Stimulated activated CD8-positive, alpha-beta memory T cell treated with anti-CD3 and anti-CD28 coated beads, Interleukin-2, amount 100 ng/mL, for 1 hour (primary cell): ENCODE measurements at places on chromosomes 5 and 9.

- DNase-seq, result no peak
Observed at GRCh38 chr5:170256571-170256970, 23.8 kb downstream of the C5orf58 start.

- DNase-seq, result no peak
Observed at GRCh38 chr5:168073311-168073710, 218.1 kb upstream of the WWC1 start.

GRCh38 chr5:1492757-1493156 lies 31.0 kb downstream of the LPCAT1 start:
- DNase-seq, result no peak

GRCh38 chr5:77568555-77568954 lies 70.0 kb downstream of the OTP start:
- no peak for DNase-seq

DNA sequence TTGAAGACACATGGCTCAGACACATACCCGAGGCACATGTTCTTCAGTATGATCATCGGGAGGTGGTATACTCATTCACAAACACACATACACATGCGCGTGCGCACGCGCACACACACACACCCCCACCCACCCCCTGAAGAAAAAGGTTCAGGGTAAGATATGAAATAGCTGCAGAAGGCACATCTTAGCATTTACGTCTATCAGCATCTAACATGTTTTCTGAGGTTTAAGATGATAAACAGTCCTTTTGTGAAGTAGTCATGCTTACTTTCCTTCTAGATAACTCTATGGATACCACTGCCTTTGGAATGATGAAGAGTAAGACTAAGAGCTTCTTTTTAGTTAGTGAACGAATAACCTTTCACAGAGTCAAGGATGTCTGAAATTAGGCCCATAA lies 105.1 kb upstream of the GNA14 start:
- DNase-seq, result no peak

DNA sequence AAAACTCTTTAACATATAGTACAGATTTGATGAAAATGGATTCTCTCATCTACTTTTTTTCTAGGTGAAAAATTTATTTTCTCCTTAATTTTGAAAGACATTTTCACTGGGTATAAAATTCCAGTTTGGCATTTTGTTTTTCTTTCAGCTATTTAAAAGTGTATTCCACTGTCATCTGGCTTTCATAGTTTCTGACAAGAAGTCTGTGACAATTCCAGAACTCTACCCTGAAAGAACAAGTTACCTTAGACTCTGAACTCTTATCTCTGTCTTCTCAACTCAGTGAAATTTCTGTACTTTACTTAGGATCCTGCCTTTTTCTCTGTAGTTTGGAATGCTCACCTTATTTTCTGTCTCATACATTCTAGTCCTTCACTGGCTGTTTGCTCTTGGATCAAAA lies 161.7 kb downstream of the RANBP17 start:
- no peak for DNase-seq

DNA sequence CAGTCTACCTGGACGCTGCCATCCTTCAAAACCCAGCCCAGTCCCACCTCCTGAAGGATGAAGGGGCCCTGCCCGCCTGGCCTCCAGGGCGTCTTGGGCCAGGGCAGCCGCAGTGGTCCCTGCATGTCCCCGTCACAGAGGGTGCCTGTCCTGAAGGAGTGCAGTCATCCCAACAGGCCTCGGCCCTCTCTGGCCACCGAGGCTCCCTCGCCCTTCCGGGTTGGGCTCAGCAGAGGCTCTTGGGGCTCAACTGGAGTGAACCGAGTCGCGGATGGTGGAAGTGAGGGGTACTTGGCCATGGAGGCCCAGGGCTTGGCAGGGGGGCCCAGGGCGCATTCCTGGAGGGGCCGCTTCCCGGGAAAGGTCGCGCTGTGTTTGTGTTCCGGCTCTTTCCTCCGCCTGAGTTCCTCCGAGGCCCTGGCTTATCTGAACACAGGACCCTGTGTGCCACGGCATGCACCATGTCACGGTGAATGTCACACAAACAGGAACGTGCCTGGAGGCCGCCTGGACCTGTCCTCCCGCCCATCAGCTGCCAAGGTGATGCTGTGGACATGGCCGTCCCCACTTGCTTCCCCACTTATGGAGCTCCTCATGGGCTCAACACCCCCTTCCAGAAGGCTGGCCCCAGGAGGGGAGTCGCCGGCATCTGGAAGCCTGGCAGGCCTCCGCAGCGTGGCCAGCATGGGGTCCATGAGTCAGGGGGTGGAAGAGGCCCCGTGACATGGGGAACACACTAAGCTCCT lies 25.7 kb upstream of the OBP2B start:
- no peak for DNase-seq

DNA sequence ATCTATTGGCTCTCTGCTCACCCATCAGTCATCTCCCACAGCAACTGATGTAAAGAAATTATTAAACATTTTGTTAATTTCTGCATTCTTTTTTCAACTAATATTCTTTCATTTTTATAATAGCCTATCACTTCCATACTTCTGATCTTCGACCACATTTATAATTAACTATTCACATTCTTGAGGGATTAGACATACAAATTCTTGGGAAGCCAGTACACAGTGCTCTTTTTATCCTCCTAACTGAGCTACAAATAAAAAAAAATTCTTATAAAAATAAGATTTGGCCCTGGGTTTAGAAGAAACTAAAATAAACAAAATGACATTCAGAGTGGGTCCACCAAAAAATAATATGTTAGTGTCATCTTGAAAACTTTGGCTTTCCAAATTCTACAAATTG lies 103.7 kb upstream of the ITGA1 start:
- DNase-seq, result no peak

DNA sequence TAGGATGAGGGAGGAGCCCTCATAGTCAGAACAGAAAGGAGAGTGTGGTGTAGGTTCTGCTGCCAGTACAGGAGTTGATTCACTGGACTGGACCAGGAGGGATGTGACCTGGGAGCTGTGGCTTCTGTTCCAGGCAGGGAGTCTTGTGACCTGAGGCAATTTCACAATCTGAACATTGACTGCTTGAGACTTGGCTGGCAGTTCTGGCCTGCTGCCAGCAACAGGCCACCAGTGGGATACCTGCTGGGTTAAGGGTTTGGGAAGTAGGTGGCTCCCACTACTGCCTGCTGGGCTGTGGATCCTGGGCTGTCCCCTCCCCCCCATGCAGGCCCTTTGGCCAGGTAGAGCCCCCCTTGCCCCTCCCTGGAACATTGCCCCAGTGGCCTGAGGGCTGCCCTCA lies 268.6 kb upstream of the ARRDC3 start:
- no peak for DNase-seq

DNA sequence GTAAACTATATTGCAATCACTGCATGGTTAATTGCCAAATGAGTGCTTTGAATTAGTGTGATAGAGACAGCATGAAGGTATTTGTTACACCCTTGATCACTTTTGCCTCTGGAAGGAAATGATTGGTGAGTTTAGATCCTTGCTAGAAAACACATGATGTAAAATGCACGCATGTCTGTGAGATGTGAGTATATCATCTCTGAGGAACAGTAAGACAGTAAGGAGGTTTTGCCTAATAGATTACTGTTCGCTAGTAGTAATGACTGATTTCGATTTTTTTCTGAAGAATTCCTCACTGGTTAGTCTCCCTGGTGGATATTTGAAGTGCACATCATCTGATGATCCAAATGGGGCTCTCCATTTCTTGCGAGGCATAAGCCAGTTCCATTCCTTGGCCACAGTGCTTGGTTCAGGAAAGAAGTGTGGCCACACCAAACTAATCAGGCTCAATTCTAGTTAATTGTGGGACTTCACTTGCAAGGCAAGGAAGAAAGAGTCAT lies 156.4 kb upstream of the ADRA1B start:
- DNase-seq, result no peak

DNA sequence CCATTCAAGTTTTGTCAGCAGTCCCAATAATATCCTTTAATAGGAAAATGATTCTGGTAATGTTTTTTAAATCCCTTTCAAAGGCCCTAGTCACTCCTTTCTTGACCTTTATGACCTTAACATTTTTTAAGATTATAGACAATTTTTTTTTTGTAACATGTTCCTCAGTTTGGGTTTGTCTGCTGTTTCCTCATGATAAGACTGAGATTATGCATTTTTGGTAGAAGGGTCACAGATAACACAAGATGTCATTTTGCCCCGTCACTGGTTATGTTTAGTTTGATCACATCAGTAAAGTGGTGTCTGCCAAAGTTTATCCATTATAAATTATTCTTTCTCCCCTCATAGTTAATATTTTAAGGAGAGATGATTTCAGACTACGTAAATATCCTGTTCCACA lies 16.0 kb upstream of the PTPDC1 start:
- no peak for DNase-seq

DNA sequence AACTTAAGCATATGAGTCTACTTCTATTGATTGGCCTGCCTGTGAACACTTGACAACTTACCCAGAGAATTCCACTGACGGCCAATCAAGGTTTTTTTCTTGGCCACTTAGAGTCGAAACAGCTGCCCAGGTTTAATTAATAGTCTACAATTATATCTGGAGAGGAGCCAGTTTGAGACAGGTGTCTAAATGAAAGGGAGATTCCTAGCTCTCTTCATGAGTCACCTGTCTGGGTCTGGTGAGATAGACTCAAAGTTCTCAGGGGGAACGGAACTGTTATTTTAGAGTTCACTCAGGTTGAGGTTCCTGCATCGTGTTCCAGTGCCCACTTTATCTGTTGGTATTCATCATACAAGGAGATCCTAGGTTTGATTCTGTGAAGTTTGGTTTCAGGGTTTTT lies 111.0 kb downstream of the CD180 start:
- DNase-seq, result no peak

- no peak for DNase-seq
Observed at GRCh38 chr5:152572812-152573211, 167.7 kb upstream of the NMUR2 start.

- DNase-seq, result no peak
Observed at GRCh38 chr5:133193794-133194193, 142.0 kb downstream of the HSPA4 start.

- peak; percentile 55 for DNase-seq
Observed at GRCh38 chr5:43039471-43040286, 440 bp downstream of the ANXA2R start.
